ENCODE measurements at places on chromosomes 3 and 15.

DNA sequence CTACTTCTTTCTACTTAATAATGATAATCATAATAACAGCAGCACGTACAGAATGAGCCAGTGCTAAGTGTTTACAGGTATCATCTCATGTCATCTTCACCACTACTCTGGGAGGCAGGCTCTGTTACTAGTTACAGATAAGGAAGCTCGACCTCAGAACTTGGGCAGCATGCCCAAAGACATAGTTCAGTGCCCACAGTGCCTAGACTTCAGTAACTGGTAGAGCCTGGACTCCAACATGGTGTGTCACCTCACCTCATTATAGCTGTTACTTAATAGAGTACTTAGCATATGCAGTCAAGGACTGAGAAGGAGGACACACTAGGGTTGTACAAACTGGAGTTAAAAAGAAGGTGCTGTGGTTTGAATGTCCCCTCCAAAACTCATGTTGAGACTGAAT, 7.6 kb downstream of the GADL1 start:
- no peak for DNase-seq

- peak; percentile 9 for DNase-seq
Measured at GRCh38 chr3:31562525-31562924, 29.8 kb downstream of the STT3B start.

- no peak for DNase-seq
Measured at GRCh38 chr15:67242708-67243111, 11.8 kb downstream of the AAGAB start.

DNA sequence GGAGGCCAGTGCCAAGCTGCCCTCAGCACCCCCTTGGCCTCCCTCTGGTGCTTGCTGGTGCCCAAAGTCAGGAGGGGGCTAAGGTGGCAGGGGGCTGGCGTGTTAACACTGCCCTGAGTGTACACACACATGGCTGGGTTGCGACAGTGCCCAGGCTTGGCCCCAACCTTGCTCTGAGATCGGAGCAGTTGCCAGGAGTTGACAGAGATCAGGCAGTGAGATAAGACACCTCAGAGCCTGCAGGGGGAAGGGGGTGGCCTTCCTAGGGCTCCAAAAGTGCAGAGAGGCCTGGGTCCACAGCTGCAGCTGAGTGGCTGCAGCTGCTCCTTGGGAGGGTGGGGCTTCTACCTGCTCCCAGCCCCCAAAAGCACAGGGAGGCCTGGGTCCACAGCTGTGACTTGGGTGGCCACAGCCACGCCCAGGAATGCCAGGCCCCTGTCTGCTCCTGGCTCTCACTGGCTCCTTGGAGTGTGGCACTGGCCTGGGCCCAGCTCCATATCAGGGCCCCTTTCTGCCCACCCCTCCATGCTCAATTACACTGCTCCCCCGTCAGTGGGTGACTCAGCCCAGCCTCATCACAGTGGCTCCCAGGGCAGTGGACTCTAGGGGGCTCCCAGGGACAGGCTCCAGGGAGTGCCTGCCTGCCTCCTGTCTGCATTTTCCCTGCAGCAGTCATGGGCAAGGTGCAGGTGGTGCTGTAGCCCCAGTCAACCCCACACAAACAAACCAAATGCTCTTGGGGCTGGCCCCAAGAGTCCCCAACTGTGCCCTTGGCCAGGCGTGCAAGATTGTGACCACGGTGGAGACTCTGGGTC, 56.4 kb upstream of the C15orf39 start:
- no peak for DNase-seq

DNA sequence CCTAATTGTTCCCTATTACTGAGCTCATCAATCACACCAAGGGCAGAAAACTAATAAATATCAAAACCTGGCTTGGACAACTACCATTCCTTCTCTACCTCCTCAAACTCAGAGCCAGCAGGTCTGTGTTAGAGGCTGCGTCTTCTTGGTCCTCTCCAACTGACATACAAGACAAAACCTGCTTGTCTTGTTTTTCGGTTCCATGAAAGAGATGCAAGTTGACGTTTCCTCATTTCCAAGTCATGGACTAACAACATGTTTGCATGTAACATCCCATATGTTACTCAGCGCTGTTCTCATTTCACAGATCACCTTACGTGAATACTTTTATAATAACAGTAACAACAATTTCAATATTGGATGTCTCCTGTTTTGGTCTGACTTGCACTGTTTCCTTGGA, 110.9 kb downstream of the LMLN start:
- DNase-seq, result no peak

- no peak for DNase-seq
Measured at GRCh38 chr3:5231074-5231473, 43.6 kb downstream of the EDEM1 start.

DNA sequence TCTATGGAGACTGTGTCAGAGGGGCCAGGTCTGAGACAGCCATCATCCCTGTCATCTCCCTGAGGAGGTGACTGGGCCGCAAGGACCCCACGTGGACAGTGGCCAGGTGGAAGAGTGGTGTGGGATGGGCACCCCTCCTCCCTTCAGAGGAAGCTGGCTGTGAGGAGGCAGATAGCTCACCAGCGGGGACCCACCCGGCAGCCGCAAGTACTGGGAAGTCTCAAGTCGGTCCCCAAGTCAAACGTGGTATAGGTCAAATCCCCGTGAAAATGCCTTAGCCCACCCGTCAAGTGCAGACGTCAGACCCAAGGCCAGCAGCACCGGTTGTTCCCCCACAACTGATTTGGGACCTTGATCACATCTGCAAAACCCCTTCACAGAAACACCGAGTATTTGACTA, 12.3 kb upstream of the KLF13 start:
- no peak for DNase-seq

DNA sequence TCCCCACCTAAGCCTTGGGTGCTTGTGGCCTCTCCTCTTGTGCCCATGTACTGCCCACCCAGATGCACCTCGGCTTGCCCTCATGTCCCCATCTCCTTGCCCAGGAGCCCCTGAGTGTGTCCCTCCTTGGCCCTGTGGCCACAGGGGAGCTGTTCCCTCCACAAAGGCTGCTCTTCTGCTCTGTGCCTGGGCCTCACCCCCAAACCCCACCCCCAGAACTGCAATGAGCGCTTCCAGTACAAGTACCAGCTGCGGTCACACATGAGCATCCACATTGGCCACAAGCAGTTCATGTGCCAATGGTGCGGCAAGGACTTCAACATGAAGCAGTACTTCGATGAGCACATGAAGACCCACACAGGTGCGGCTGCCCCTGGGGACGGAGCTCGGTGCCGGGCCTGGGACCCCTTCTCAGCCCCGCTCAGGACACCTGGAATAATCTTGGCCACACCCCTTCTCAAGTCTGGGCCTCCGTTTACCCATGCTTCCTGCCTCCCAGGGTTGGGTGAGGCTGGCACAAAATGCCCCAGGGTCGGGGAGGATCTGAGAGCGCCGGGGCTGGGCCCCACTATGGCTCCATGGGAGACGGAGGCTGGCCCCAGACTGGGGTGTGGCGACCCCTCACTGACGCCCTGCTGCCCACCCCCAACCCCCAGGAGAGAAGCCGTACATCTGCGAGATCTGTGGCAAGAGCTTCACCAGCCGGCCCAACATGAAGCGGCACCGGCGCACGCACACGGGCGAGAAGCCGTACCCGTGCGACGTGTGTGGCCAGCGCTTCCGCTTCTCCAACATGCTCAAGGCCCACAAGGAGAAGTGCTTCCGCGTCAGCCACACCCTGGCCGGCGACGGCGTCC, 10.3 kb downstream of the ZBTB47 start:
- DNase-seq, result no peak

GRCh38 chr3:111252779-111253178, 181.2 kb downstream of the NECTIN3 start:
- no peak for DNase-seq

DNA sequence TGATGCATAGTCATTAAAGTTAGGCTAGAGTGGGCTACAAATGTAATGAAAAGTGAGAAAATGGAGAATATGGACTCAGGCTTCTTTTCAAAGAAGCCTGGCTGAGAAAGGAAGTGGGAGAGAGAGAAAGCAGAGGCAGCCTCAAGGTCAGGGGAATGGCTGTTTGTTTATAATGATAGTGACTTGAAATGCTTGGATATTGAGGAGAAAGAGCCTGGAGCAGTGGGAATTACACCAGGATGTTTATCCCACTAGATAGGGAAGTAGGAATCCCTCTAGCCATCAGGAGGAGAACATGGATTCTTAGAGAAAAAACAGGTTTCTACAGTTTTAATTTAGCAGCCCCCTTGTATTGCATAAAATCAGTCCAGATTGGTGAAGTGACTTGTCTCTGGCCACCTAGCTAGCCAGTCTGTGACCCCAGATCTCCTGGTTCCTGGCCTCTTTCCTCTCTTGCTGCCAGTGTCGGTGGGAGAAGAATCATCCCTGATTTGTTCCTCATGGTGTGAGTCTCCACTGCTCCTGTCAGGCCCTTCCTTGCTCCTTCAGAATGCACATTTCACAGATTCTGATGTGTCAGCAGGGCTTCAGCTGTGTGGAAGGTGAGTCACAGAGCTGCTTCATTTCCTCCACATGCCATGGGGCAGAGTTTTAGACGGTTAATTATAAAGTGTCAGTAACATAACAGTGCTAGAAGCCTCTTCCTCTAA, 32.9 kb downstream of the SEMA6D start:
- no peak for DNase-seq

GRCh38 chr3:35733864-35734263, 94.5 kb downstream of the ARPP21 start:
- no peak for DNase-seq

DNA sequence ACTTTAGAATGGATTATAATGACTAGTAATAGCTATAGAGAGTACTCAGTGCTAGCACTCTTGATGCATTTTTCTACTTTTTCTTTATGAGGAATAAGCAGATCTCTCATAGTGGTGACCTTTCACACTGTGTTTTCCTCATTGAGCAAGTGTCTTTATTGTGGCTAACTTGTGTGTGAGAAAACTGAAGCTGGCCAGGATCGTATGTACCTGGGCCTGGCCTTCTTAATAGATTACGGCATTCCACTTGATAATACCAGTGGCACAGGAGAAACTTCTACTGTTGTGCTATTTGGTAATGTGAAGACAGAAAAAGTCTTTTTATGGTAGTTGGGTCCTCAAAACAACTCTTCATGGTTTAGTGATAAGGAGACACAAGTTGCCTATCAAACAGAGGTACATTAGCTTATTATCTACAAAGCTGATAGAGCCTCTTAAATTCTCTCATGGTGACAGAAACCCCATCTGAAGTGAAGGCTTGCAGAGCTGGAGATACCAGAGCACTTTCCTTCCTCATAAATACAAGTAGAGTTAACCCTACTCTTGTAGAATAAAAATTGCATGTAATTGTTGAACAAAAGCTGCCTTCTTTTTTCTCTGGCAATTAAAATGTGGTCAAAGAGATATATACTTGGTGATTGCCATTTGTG, 64.6 kb downstream of the LYSMD4 start:
- no peak for DNase-seq

DNA sequence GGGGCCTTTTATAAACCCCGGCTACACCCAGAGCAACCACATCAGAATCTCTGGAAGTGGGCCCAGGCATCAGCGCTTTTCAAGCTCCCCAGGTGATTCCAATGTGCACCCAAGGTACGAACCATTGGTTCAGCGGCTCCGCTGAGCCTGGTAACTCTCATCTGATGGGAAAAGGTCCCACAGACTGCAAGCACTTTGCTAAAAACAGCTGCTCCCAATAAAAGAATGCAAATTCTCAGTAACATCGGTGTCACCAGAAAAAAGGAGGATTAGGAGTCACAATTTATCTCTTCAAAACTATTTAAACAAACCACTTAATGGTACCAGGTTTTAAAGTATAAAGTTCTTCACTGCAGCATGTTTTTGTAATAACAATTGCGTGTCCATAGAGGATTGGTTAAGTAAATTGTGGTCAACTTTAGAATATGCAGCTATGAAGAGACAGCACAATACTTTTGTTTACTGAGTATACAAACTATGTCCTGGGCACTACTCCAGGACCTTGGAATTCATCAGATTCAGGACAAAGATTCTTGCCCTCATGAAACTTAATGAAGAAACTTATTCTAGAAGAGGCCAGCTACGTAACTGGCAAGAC, 660.7 kb upstream of the ADAMTS9 start:
- no peak for DNase-seq

DNA sequence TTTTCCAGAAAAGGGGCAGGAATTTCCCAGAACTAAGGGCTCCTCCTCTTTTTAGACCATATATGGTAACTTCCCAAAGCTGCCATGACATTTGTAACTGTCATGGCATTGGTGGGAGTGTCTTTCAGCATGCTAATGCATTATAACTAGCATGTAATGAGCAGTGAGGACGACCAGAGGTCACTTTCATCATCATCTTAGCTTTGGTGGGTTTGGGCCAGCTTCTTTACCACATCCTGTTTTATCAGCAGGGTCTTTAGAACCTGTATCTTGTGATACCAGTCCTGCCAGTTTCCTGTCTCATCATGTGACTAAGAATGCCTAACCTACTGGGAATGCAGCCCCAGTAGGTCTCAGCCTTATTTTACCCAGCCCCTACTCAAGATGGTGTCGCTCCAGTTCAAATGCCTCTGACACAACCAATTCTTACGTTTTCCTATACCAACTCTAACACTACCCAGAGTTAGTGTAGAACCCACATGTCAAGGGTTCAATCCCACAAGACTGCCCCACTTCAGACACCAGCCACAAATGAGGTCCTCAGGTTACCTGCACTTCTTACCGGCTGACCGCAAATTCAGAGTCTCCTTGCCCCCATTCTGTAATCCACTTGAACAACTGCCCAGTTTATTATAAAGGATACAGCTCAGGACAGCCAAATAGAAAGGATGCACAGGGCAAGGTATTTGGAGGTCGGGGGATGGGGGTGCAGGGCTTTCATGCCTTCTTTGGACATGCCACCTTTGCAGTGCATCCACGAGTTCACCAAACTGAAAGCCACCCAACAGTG, 17.7 kb downstream of the FOXB1 start:
- no peak for DNase-seq

- no peak for DNase-seq
Measured at GRCh38 chr15:45586125-45586524, 1.1 kb upstream of the BLOC1S6 start.

GRCh38 chr3:54773271-54773670, 154.6 kb downstream of the LRTM1 start:
- DNase-seq, result no peak

Data from stimulated activated CD8-positive, alpha-beta memory T cell treated with anti-CD3 and anti-CD28 coated beads, Interleukin-4, amount 100 ng/mL, for 24 hours (primary cell).